Smooth muscle cell of bladder (primary cell): ENCODE measurements at places on chromosomes 2 and 18. TPM values are rescaled to one million over a fixed set of nuclear protein-coding genes. Genes with fewer than 3 reads are reported as not detected.

The PGAP1 gene
- total RNA-seq: 4.1 and 4.7 TPM in 2 replicates

The UNC50 gene
- 50.8 and 68.7 TPM in 2 replicates for total RNA-seq

The KRTCAP3 gene
- total RNA-seq: 0.18 TPM in 1 of 2 replicates, not detected in the other

The CXCR1 gene
- total RNA-seq: not detected in 2 replicates
